ENCODE measurements at places on chromosomes 2 and 18.
A peak's percentile ranks its signal among the peaks of the same experiment; 100 is the strongest.

GRCh38 chr2:233689501-233689900 is 3.2 kb upstream of the UGT1A6 start:
- peaks cover 6% of the 10 kb centered on the region for H3K27me3 ChIP-seq
- no peaks in the 10 kb centered on the region for H3K36me3 ChIP-seq
- H3K4me1 ChIP-seq = no peaks in the 10 kb centered on the region

DNA sequence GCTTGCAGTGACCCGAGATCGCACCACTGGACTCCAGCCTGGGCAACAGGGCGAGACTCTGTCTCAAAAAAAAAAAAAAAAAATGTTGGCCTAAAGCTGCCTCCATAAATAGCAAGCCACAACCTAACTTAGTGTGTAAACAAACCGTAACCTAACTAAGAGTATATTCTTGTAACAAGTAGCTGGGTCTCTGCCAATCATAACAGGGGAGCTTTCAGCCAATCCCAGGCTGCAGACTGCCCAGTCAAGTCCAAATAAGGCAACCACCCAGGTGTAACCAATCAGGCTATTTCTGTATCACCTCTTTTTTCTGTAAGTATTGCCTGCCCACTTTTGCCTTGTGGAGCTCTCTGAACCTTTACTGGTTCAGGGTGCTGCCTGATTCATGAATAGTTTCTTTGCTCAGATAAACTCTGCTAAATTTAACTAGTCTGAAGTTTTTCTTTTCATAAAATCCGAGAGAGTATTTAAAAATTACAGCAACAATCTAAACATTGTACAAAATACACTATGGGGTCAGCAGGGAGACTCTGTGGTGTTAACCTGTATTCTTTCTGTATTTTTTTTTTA is 4.5 kb downstream of the PSTPIP2 start:
- peaks cover 10% of the 10 kb centered on the region for H3K27me3 ChIP-seq
- H3K4me1 ChIP-seq = peaks cover 13% of the 10 kb centered on the region
- no peaks in the 10 kb centered on the region for H3K36me3 ChIP-seq
- no peak for DNase-seq
- no peak overlapping the region for H3K27ac ChIP-seq
- H3K4me3 ChIP-seq = no peak overlapping the region

GRCh38 chr18:13797157-13797611 is 26.8 kb upstream of the MC5R start:
- peaks cover 31% of the 10 kb centered on the region for H3K27me3 ChIP-seq
- DNase-seq = no peak
- H3K4me1 ChIP-seq = peaks cover 4% of the 10 kb centered on the region
- H3K36me3 ChIP-seq = no peaks in the 10 kb centered on the region
- H3K27ac ChIP-seq = no peak overlapping the region

DNA sequence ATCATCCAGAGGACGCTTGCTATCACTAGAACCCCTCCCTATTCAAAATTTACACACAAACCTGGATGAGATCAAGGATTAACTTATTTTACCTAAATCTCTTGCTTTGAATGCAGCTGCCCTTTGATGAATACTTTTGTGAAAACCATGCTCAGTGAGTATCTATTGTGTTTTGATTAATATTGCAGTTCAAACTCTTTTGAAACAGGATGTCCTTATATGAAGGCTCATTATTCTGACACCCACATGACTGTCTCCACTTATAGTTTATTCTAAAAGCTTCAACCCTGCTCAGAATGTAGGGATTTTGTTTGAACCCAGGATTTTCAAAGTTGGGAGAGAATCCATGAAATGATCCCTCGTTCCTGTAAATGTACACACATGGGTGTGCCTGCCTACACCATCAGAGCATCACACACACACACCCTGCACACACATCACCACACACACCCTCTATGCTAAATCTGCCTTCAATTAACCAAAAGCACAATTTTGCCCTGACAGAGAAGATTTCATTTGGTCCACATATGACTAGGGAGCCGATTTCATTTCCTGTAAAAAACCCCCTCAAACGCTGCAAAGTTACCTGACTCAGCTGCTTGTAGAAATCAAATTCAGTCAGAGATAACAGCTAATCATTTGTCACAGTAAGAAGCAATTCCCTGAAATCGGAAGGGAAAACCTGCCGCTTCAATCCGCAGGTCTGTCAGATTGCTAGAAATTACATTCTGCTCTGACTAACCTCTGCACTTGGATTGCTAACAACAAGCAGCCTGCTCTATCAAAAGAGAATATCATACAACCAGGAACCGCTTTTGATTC is 65.2 kb downstream of the ZEB2 start:
- H3K36me3 ChIP-seq = peaks cover 20% of the 10 kb centered on the region
- peak overlapping the region; percentile 30 for H3K4me3 ChIP-seq
- DNase-seq = no peak
- peaks cover 87% of the 10 kb centered on the region for H3K4me1 ChIP-seq
- no peaks in the 10 kb centered on the region for H3K27me3 ChIP-seq
- peak overlapping the region; percentile 72 for H3K27ac ChIP-seq

- peaks cover 7% of the 10 kb centered on the region for H3K4me1 ChIP-seq
- H3K4me3 ChIP-seq = no peak overlapping the region
- H3K27me3 ChIP-seq = no peaks in the 10 kb centered on the region
- DNase-seq = no peak
These were observed 307.7 kb downstream of the ARHGAP15 start for GRCh38 chr2:143436951-143437350.

GRCh38 chr2:109519513-109519912 is 94.3 kb downstream of the SEPTIN10 start:
- DNase-seq = no peak
- no peaks in the 10 kb centered on the region for H3K27me3 ChIP-seq
- H3K4me3 ChIP-seq = no peak overlapping the region
- H3K36me3 ChIP-seq = no peaks in the 10 kb centered on the region

DNA sequence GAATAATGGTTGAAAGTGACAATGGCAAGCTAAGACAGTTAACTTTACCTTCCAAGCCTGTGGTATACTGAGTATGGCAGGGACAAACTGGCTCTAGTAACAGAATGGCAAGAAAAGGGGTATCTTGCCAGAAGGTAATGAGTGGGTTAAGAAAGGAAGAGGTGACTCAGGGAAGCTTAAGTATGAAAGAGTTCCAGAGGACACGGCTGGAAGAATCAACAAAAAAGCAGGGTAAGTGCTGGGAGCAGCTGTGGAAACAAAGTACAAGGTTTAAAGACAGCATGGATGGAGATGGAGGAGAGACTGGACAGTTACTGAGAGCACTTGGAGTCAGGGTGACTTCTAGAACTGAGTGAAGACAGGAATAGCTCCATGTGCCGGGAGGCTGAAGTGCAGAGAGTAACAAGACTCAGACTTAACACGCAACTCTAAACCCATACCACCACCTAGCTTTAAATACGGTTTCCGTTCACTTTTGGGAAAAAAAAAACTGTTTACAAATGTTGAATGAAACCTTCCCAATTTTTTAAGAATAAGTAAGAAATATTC is 69.0 kb downstream of the REV1 start:
- no peak for DNase-seq
- H3K4me1 ChIP-seq = no peaks in the 10 kb centered on the region
- H3K27ac ChIP-seq = no peak overlapping the region
- H3K36me3 ChIP-seq = peaks cover 84% of the 10 kb centered on the region
